ENCODE measurements at places on chromosomes 11 and 22.

GRCh38 chr11:3873712-3874349, 18.4 kb downstream of the STIM1 start:
- DNase-seq, result no peak

GRCh38 chr11:85663080-85663752, 1.7 kb downstream of the CREBZF start:
- DNase-seq, result no peak

DNA sequence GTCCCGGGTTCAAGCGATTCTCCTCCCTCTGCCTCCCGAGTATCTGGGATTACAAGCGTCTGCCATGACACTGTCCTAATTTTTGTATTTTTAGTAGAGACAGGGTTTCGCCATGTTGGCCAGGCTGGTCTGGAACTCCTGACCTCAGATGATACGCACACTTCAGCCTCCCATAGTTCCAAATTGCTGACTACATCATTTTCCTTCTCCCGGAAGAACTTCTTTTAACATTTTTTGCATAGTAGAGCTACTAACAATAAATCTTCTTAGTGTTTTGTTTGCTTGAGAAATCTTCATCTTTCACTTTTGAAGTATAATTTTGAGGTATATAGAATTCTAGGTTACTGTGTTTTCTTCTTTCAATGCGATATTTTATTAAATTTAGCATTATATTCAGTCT, 1415.1 kb upstream of the RAG2 start:
- DNase-seq, result no peak

- no peak for DNase-seq
Observed at GRCh38 chr11:118252688-118253087, 523 bp upstream of the MPZL3 start.

DNA sequence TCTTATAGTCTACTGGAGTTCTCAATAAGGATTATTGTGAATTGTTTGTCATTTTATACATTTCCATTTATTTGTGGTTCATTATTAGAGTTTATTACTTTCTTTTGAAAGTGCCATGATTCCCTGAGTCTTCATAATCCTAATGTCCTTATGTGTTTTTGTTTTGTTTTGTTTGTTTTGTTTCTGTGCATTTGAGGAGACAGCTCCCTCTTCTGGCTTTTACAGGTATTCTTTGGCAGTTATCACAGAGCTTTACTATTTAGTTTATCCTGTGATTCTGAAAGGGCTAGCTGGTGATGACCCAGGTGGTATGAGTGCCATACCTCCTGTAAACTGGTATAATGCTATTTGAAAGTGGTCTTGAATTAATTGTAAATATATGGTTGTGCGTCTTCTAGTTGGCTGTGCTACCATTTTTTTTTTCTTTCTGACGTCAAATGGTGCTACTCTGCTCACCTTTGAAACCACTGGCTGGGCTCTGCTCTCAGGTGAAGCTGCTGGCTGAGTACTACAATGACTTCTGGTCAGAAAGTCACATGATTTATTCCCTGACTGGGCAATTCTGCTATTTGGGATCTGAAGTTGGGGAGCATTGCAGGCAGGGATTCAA, 751.2 kb downstream of the JRKL start:
- no peak for DNase-seq

DNA sequence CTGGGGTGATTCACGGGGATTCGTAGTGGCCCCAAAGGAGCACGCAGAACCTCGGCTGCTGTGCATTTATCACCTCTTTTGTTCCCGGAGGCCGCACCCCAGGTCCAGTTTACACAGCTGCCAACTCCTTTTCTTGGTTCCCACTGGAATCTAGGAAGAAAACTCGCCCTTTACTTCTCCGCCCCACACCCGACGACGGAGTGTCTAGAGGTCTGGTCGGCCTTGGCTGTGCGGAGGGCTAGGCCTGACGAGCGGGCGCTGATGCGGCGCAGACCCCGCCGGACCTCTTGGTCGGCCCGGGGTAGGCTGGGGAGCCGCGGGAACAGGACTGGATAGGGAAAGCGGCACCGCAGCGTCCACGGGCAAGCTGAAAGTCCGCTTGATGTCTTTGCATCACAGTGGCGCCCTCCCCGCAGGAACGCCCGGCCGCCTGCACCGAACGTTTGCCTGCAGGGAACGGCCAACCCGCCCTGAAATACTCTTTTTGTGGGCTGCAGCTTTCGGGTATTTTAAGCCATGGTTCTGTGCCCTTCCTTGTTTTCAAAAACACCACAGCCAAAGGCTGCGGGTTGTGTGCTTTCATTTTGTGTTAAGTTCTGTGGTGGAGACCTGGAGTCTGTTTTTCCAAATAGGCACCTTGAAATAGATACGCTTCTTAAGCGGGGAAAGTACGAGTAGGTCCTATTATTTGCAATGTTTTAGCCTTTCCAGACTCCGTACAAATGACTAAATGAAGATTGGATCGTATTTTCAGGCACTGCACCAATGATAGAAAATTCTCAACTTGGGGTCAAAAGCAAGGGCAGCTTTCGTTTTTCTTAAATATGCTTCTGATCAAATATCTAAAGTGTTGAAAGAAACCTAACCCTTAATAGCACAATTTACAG, 829 bp upstream of the ZBED5 start:
- DNase-seq, result no peak

DNA sequence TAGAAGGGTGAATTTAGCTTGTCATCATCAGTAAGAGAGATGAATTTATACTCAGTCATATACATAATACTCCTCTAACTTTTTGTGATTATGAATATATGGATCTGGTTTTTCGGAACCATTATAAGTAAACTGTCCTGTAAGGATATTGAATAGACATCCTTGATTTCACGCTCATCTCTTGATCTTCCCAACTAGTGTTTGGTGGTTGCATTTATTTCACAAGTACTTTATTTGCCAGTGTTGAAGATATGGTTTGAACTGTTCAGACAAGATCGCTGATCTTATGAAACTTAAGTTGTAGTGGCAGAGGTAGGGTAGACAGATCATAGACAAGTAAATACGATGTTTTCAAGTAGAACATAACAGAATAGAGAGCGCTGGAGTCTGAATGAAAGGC, 3.0 kb downstream of the FBXO7 start:
- DNase-seq, result no peak

GRCh38 chr11:9759519-9760192, 95.8 kb downstream of the SWAP70 start:
- peak; percentile 98 for DNase-seq

- DNase-seq, result no peak
Observed at GRCh38 chr11:122782222-122782621, 56.1 kb upstream of the CRTAM start.

DNA sequence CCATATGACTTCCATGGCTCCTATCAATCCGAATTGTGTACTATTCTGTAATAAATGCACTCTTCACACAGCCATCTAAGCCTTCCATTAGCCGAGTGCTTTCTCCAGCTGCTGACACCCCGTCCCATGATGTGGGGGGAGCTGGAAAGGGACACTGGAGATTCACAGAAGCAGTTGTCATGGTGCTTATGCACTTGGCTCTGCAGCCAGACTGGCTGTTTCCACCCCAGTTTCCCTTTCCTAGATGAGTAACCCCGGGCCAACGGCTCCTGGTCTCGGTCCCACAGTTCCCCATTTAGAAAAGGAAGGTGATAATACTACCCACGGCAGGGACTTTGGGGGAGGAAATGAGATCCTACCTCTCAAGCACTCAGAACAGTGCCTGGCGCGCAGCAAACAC, 244.9 kb upstream of the SYN3 start:
- DNase-seq, result no peak

- DNase-seq, result no peak
Observed at GRCh38 chr11:13465909-13466371, 2.9 kb upstream of the BTBD10 start.

DNA sequence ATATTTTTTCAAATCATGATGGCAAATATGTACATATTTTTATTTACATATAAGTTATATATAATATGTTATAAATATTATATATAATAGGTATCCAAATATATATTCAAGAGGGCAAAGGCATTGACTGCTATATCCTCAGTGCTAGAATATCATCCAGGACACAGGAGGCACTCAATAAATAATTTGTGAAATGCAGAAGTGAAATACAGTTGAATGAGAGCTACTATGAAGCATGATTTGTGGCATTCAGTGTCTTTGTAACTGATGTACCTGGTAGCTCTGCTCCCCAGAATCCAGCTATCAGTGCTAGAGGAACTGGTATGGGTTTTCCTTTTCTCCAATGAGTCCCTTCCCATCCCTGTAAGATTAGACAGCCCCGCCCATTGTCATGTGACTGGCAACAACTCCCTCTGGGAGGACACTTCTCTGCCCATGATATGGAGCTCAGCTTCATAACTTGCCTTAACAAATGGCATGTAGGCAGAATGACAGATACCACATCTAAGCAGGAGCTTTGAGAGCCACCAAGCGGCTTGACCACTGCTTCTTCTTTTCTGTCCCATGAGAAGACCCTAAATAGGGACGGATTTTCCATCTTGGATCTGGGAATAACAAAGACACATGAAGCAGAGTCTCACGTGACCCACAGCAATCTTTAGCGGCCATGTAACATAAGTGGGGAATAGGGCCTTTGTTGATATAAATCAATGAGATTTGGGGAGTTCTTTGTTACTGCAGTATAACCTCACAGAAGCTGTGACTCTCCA, 10.2 kb upstream of the CD82 start:
- no peak for DNase-seq

GRCh38 chr11:57394203-57394965, 3.9 kb upstream of the PRG2 start:
- DNase-seq, result no peak

DNA sequence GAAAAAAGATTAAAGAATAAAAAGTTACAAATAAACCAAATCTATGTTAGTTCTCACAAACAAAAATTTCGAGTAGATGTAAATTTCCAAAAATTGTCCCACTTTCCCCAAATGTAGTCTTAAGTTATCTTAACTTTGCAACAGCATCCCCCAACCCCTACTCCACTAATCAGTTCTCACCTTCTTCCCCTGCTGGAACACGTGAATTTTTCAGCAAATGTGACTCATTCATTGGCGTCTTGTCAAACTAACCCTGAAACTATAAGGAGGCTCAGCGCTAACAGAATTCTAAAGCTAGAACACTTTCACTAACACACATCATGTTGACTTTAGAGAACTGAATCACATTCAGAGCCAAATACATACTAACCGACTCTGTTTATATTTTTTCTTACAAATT, 46.1 kb downstream of the PHF21A start:
- no peak for DNase-seq

GRCh38 chr22:33472462-33473344, 414.5 kb upstream of the SYN3 start:
- no peak for DNase-seq

DNA sequence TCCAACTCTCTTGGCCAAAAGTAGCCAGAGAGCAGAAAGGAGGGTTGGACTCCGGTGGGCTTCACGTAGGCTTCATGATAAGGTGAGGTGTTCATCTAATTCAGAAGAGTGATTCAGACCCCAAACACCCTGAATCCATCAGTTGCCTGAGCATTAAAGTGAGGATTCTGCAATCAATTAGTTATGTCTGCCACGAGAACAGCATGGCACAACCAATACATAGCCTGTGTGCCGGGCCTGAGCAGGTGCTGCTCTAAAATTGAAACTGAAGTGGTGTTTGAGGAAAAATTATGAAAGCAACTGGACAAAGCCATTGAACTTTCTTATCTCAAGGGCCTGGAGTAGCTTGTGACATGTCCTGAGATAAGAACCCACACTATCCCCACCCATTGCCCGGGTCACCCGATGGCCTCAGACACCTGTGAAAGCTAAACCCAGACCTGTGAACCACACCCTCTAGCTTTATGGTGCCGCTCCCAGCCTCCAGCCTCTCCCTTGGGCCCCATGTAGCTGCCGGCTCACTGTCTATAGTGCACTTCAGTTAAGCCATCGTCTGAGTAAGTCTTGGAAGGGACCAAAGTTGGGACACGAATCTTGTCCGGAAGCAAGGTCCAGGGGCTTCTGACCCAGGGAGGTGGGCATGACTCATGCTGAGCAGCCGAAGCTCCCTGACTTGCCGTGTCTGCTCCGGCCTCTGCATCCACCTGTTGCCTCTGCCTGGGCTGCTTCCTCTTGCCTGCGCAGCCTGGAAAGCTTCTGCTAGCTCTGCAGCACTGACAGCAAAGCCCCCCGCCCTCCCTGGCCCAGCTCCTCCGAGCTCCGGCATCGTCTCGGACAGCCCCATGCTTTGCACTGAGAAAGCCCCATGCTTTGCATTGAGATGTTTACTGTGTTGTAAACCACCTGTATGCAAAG, 5.7 kb upstream of the MYEOV start:
- DNase-seq, result no peak

- DNase-seq, result no peak
Observed at GRCh38 chr11:92556431-92556830, 331.8 kb downstream of the FAT3 start.

GRCh38 chr22:50063589-50064393, 5.7 kb upstream of the TTLL8 start:
- no peak for DNase-seq

DNA sequence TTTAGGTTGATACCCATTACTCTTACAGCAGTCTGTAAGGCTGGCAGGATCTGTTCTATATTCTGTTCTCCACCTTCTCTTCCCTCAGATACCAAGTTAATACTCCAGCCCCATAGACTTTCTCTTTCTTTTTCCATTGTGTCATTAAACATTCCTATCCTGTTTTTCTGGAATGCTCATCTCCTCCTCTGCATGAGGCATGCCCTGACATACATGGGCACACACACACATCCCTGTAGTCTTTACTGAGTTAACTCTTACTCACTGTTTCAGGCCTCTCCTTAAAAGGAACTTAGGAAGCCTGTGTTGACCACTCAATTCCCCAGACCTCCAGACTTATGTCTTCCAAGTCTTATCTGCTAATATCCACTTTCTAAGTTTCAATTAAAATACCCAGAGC, 476.8 kb downstream of the METTL15 start:
- DNase-seq, result no peak

GRCh38 chr11:86459002-86459385, 84.3 kb downstream of the CCDC81 start:
- DNase-seq, result no peak
